Ecto neural progenitor cell (in vitro differentiated cells): ENCODE measurements at places on chromosomes 2 and 18.

- DNase-seq: no peak
Measured at GRCh38 chr2:173412628-173413027, 58.0 kb downstream of the CDCA7 start.

DNA sequence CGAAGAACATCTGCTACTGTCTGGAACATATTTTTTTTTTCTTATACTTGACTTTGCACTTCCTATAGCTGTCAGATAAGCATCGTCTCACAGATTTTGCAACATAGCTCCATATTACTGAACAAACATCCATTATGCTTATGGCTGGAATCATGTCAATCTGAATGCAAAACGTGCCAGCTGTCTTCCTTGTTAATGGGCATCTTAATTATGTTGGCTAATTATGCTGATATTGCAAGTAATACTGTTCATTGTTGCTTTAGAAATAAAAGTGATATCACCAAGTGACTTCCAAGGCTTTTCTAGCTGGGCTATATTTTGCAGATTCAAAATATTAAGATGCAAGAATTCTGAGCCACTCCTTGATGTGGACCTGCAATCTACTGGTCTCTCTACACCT lies 176.8 kb downstream of the ARL4C start:
- no peak for DNase-seq

GRCh38 chr2:42101206-42102023 lies 53.6 kb downstream of the PKDCC start:
- peak; percentile 70 for DNase-seq

DNA sequence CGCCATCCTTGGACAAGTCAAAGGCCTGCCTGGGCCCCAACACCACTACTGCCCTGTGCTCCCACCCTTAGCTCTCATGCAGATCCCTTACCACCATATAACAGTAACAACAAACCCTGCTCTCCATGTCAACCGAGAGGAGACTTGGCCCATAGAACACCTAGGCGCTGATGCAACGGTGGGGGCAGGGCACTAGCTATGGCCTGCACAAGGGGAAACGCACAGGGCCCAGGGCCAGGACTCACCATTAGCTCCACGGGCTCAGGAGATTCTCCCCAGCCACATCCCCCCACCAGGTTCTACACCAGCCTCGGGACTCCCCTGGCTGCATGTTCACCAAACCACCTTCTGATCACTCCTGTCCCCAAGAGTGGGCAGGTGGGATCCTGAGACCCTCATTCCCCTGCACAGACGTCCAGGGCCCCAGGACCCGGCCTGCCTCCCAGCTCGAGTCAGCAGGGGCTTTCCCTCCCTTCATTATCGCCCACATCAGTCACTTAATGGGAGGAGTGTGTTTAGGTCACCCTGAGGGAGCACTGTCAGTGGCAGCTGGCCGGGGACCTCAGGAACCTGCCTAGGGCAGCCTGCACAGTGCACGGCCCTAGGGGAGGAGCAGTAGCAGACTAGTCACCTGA lies 29.3 kb downstream of the ANKMY1 start:
- DNase-seq: no peak

DNA sequence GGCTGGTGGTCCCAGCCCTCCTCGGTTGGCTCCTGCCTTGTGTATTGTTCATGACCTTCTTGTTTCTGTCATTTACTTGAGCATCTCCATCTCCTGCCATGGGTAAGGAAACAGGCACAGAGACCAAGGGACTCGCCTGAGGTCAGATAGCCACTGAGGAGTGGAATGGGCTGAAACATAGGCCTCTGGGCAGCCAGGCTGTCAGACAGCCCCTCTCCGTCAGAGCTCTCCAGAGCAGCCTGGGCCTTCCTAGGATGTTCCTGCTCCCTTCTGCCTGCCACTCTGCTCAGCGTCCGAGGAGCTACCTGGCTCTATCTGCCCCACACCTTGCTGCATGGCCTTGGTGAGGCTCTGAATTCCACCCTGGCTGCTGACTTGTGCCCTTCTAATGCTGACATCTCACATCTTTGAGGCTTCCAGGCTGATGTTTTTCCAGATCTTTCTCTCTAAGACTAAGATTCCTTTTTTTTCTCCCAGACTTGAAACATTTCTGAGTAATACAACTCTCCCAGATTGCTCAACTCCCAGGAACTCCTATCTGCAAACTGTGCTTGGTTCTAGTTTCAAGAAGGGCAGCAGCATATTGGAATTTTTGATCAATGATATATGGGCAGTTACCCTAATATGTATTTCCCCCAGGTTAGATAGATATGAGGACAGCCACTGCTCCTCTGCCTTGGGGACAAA lies 67.7 kb downstream of the MCFD2 start:
- no peak for DNase-seq

- no peak for DNase-seq
Measured at GRCh38 chr18:80223581-80224148, 23.6 kb downstream of the PARD6G start.

DNA sequence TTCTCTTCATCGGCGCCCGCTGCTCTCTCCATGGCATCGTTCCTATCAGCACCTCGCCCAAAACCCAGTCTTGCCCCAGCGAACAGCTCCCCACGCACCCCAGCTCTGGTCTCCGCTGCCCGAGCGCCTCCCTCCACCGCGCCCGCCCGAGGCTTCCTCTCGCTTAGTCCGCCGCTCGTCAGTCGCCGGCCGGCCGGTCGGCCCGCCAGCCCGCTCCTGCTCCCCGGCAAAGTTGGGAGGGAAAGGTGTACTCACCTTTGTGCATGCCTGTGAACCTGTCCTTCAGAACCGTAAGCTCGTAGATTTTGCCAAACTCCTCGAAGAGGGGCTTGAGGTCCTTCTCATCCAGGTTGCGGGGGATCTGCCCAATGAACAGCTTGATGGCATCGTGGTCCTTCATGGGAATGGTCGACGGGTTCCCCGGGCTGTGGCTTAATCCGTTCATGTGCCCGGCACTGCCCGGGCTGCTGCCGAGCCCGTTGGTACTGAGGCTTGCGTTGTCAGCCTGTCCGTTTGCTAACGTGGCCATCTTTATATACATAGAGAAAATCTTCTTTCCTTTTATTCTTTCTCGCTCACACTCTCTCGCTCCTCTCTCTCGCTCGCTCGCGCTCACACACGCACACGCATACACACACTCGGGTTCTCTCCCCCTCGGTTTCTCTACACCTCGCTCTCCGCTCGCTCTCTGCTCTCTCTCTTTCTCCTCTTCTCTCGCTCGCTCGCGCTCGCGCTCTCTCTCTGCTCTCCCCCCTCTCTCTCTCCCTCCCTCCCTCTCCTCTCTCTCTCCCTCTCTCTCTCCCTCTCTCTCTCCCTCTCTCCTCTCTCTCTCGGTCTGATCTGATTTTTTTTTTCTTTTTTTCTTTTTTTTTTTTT lies at the start of gene CELF4:
CELF4 (minus strand) TSS at position 698 of the 876 bp plus-strand sequence.
- DNase-seq: no peak

GRCh38 chr2:65477590-65477989 lies 45.2 kb upstream of the SPRED2 start:
- DNase-seq: no peak
